ENCODE measurements at places on chromosomes 13 and 19.

DNA sequence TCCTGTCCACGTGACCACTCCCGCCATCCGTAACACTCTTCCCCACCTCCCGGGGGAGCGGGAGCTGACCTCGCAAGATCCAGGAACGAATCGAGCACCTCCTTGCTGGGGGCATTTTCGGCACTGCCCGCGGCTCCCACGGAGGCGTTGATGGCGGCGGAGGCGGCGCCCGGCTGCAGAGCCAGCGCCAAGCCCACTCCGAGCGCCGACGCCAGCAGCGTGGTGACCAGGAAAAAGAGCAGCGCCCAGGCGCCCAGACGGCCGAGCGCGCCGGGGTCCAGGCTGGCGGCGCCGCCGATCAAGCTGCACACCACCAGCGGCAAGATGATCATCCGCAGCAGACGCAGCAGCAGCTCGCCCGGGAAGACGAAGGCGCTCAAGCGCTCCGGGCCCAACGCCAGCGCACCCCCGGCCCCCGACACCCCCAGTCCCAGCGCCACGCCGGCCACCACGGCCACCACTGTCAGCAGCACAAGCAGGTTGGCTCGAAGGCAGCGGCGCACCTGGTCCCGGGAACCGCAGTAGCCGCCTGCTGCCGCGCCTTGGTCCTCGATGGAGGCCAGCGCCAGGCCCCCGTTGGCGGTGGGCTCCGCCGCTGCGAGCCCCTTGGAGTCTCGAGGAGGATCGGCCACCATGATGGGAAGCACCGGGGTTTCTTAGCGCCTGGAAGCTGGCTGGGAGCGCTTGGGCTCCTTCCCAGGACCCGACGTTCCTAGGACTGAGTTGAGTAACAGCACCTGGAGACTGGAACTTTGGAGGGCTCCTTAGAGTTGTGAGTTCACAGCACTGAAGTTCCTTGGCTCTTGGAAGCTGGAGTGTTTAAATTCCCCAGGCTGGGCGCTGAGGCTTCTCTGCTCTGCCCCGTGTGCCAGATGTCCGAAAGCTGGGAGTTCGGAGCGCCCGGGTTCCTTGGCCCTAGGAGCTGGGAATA, 798 bp downstream of the SLC1A5 start:
- peak; percentile 29 for DNase-seq

GRCh38 chr13:20782116-20782708, 8.5 kb upstream of the EEF1AKMT1 start:
- DNase-seq, result no peak

- no peak for DNase-seq
Observed at GRCh38 chr13:110399801-110400200, 92.7 kb downstream of the COL4A2 start.

- no peak for DNase-seq
Observed at GRCh38 chr13:20230913-20231838, 943 bp downstream of the GJB6 start.

DNA sequence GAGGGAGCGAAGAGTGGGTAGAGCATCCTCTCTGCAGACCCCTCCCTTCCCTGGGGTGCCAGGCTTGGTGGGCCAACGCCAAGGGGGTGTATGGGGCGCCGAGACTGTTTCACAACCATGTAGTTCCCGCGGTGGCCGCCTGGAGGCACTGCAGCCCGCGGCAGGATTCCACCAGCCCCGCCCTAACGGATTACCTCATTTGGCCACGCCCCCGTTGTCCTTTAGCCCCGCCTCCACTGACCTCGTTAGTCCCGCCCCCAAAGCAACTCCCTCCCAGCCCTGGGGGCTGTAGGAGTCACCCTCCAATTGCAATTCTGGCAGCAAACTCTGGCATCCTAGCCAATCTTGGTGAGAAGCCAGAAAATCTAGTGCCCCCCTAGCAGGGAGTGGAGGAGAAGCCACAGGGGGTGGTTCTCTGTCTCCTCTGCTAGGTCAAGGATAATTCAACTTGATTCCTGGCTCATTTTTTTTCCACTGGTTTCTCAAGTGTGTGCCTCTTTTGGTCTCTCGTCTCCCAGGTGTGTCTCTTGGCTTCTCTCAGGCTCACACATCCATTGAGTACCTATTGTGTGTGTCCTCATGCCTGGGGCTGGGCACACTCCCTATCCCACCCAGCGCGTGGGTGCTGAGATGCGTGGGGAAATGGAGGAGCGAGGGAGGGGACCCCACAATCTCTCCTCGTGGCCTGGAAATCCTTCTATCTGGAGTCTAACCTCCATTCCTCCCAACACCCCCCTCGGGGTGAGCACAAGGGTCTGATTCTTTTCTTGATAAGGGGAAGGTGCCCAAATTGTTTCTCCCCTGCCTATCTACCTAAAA, 2.0 kb downstream of the OLFM2 start:
- peak; percentile 86 for DNase-seq

GRCh38 chr13:41670873-41671443, 213.6 kb downstream of the RGCC start:
- no peak for DNase-seq

DNA sequence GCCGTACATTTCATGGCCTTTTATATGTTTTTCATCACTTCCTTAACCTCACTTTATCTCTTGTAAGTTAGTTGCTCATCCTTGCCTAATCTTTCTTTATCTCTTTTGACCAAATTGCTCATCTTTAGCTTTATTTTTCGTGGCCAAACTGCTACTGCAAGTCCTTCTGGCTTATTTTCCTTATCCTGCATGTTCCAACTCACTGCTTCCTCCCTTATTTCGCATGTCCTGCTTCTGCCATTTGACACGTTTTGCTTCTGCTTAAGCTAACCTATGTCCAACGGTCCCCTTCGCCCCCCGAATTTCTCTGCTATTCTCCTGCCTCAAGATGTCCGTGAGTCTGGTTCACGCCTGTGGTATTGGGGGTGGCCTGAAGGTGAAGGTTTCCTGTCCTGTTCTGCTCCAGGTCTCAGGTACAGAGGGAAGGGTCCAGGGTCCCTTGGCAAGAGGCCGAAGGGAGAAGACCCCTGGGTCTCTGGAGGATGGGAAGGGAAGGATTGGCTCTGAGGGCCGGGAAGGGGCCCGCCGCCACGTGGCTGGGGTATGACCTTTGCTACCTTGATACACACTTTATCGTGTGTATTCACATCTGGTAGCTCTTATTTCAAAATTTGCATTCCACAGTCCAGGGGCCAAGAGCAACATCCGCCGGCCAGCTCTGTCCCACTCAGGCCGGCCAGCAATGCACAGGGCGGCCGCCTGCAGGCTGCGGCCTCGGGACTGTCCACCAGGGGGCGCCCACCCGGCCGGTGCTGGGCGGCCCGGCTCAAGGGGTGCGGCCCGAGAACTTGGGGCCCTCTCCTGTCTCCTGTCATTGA, 2.9 kb upstream of the C19orf85 start:
- peak; percentile 77 for DNase-seq

DNA sequence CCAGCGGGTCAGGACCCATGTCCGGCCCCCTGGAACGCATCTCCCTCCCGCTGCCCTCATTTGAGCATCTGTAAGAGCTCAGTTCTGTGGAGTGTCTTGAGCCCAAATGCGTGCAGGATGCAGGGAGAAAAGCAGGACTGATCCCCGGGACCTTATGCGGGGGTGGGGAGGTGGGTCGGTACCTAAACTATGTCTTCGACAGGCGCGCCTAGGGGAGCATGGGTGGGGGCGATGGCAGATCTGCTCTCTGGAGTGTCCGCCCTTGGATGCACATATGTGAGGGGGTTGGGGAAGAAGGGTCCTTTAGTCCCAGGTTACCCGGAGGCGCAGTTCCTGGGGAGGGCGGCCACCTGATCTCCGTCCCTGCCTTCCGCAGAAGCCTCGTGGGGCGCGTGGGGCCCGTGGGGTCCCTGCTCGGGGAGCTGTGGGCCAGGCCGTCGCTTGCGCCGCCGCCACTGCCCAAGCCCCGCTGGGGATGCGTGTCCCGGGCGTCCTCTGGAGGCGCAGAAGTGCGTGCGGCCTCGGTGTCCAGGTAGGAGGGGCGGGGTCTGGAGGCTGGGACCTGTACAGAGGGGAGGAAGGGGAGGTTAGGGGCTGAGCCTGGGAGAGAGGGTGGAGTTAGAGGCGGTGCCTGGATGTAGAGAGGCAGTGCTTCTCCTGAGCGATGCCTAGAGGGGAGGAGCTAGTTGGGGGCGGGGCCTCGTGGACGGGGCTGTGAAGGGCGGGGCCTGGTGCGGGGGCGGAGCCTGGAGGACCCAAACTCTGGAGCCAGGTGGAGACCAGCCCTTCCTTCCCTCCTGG, 2.9 kb downstream of the CILP2 start:
- peak; percentile 71 for DNase-seq

DNA sequence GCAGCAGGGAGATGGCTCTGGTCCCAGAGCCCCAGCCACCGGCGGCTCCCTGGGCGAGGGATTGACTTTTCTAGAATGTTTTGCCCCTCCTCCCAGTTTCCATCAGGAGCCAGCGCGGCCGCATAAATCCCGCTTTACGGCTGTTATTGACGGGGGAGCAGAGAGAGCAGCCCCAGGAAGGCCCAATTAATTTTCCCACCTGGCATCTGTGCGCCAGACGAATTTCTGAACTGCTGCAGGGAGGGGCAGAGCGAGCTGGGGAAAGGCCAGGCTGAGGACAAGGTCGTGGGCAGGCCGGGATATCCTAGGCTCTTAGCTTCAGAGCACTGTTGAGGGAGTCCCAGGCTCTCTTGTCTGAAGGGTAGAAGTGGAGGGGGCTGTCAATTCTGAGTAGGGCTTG, 24.7 kb downstream of the ZNRF4 start:
- DNase-seq, result no peak

DNA sequence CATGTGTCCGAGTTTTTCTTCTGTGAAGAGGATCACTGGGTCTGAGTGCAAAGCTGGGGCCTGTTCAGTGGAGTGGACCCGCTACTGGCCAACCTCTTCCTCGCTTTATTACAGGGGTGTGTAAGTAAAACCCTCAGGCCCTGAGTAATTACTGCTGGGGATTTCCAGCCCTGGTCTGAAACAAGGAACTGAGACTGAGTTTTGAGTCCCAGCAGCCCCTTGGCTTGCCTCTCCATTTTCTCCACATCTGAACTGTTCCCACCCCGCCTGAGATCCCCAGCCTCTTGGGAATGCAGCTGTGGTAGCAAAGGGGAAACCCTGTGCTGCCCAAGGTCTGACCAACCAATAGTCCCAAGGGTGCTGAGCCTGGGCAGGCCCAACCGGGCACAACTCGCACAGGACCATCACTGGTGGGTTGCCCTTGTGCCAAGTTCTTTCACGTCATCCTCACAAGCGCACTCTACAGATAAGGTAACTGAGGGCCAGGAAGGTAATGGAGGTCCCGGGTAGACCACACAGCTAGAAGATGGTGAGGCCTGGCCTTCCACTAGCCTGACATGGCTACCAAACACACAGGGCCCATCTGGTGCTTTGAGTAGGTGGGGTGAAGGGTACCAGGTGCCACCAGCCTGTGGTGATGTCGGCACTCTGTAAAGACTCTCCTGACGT, 13.7 kb upstream of the SLC35E1 start:
- DNase-seq, result no peak

DNA sequence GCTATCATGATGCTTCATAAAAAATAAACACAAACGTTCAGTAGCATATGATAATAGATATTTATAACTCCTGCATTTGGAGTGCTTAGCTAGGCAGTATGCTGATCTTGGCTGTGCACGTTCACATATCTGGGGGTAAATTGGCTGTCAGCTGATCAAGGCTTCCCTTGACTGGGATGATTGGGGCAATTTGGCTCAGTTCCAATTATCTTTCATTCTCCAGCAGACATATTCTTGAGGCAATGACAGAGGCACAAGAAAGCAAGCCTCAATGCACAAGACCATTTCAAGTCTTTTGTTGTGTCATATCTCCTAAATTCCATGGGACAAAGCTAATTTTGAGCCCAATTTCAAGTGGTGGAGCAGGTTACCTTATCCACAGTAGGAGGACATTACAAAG, 142.0 kb downstream of the DLEU7 start:
- DNase-seq, result no peak

- no peak for DNase-seq
Observed at GRCh38 chr13:112849500-112849899, 119.5 kb upstream of the MCF2L start.

- no peak for DNase-seq
Observed at GRCh38 chr13:96044238-96044637, 9.0 kb downstream of the UGGT2 start.

DNA sequence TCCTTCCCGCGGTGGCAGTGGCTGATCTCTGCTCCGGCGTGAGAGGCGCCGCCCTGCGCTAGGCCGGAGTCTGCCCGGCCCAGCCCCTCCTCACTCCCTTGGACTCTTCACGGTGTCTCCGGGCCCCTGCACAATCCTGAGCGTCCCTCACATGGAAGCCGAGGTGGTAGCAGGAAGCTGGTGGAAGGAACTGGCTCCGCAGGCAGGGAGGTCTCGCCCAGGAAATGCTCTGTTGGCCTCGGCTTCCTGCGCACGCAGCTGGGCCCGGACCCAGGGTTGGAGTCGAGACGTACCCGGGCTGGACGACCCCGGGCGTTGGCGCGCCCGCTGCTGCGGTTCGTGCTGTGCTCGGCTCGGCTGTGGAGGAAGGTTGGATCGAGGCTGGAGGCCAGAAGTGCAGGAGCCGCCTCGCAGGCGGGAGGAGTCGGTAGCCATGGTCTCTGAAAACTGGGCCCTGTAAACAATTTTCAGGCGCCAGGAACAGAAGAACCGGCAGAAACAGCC, 46.3 kb downstream of the ZNF724 start:
- DNase-seq, result no peak

- no peak for DNase-seq
Observed at GRCh38 chr19:56622374-56622773, 20.6 kb upstream of the SMIM17 start.

DNA sequence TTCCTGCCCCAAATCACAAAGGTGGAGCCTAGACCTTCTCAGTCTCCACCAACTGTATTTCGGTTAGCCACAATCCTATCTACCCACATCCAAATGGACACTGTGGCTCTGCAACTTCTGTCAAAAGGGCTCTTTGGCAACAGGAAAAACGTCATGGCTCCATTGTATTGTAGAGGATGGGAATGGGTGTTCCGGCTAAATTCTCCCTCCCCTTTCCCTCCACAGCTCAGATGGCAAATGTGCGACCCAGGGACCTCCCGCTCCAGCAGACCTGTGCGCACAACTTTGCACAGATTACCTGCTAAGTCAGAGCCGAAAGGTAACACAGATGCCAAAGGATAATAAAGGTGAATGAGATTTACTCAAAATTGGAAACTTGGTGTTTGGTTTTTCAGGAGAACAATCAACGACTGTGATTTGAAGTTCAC, 968 bp upstream of the KL start:
- no peak for DNase-seq

- no peak for DNase-seq
Observed at GRCh38 chr13:28411831-28412353, 83.0 kb downstream of the FLT1 start.

- no peak for DNase-seq
Observed at GRCh38 chr13:58598241-58598640, 966.7 kb downstream of the PCDH17 start.
